ENCODE measurements at places on chromosomes 5 and 9.

- DNase-seq = no peak
Measured at GRCh38 chr9:5392285-5392684, 45.4 kb downstream of the PLGRKT start.

GRCh38 chr9:2257248-2257929, 242.2 kb downstream of the SMARCA2 start:
- DNase-seq = no peak

GRCh38 chr5:26749829-26750228, 288.6 kb downstream of the CDH9 start:
- no peak for DNase-seq

GRCh38 chr5:168274406-168274805, 17.0 kb upstream of the WWC1 start:
- no peak for DNase-seq

GRCh38 chr9:14213504-14213903, 100.4 kb downstream of the NFIB start:
- DNase-seq = no peak

GRCh38 chr5:38591523-38591849, 35.0 kb upstream of the LIFR start:
- no peak for DNase-seq

GRCh38 chr5:68274847-68275651, 59.5 kb downstream of the PIK3R1 start:
- no peak for DNase-seq

GRCh38 chr5:1232780-1233179, 7.6 kb downstream of the SLC6A18 start:
- DNase-seq = no peak

GRCh38 chr9:108136656-108137055, 647.1 kb upstream of the KLF4 start:
- DNase-seq = no peak

- DNase-seq = no peak
Measured at GRCh38 chr5:83077662-83078261, 415 bp downstream of the XRCC4 start.

DNA sequence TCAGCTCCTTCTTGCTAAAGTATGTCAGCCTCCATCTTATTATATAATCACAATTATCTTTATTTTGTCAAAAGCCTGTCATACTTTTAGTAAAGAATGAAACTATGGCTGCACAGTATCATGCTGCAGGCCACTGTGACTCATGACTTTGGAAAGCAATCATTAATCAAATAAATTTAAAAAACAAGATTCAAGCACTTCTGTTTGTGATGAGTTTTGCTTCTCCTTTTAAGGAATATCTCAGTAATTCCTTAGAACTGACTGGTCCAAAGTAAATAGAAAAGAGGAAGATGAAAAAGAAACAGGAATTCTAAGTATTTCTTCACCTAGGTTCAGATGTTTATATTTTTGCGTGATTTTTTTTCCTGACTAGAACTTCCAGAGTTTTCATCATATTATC, 83.1 kb downstream of the EDIL3 start:
- DNase-seq = no peak

GRCh38 chr9:127780126-127780885, 1.8 kb upstream of the SH2D3C start:
- no peak for DNase-seq

DNA sequence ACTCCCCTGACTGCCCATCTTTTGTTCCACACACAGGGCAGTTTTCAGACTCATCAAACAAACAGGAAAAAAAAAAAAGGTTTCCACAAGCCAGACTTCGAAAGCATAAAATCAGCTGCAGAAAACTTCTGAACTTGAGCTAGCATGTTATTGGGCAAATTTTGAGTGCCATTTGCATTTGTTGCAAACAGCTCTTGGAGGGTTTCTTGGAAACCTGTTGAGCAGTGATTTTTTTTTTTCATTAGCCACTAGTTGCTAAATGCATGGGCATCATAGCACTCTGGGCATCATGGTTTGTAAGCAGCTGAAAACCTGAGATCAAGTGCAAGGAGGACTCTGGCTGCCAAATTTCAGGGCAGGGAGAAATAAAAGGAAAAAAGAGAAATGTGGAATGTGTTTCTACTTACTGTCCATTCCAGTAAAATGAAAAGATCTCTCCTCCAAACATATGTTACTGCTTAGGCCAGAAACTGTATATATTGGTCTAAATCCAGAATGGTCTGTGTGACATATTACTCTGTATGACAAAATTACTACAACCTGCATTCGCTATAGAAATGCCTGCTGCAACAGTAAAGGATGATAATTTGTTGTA, 85.2 kb upstream of the SMIM23 start:
- no peak for DNase-seq

GRCh38 chr5:14405706-14406553, 175.7 kb upstream of the OTULINL start:
- no peak for DNase-seq

DNA sequence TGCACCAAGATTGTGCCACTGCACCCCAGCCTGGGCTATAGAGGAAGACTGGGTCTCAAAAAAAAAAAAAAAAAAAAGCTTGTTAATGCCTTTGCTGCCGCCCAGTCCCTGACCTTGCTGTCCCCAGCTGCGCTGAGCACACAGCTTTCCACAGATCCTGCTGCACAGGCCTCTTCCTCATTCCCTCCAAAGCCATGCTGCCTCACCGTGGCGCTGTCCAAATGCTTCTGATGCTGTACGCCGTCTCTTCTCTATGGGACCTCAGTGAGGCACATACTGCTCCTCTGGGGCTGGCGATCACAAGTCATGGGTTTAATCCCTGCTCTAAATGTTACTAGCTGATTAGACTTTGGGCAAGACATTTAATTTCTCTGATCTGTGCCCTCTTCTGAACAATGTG, 234.1 kb downstream of the FBXL7 start:
- no peak for DNase-seq

- DNase-seq = no peak
Measured at GRCh38 chr9:76585487-76586389, 126.8 kb downstream of the GCNT1 start.

DNA sequence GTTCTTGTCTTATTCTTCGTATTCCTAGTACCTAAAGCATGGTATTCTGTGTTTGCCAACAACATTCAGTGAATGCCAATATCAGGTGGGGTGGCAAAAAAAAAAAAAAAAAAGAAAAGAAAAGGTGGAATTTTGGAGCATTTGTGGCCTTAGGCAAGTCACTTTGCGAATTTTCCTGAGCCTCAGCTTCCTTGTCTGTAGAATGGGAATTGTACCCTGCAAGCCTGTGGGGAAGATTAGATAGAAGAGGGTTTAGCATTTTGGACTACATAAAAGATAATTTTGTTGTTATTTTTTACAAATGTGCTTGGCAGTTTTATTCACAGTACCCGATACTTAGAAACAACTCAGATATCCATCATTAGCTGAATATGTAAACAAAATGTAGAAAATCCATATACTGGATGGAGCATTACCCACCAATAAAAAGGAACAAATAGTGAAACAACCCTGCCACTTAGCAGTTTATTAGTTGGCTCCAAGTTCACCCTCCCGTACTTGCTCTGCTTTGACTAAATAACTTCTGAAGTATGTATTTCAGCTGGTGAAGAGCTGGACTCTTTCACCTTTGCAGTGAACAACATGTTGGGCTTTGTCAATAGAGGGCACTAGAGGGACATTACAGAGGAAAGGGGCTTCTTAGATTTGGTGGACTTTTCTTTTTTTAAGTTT, 13.6 kb downstream of the UBE2D2 start:
- DNase-seq = no peak

GRCh38 chr5:137022043-137022442, 477.1 kb downstream of the SPOCK1 start:
- DNase-seq = no peak

DNA sequence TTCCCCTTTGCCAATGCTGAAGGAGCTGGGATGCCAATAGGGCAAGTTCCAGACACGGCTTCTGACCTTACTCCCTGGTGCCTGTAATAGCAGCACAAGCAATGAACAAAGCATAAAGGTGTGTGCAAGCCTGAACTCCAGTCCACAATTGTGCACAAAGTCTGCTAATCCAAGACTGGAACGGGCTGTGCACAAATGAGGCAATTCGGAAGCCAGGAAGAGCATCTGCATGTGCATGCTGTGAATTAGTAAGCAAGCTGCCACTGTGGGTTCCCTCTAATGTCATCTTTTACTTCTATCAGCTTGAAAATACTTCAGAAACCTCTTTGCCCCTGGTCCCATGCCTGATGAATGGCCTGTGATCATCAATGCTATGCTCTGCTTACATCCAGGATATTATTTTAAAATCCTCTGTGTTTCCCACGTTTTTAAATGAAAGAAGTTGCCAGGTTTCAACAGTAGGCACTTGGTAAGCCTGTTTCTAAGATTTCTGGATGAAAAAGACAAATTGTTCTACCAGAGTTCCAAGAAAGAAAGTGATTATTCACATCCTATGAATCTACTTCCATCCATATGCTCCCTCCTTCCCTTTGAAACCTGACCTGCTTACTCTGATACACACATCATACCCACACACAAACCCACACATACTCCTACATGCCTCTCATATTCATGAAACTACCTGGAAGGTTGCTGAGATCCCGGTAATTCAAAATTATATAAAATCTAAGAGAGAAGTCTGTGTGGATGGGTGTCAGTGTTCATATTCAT, 165.7 kb downstream of the KCTD16 start:
- DNase-seq = no peak

DNA sequence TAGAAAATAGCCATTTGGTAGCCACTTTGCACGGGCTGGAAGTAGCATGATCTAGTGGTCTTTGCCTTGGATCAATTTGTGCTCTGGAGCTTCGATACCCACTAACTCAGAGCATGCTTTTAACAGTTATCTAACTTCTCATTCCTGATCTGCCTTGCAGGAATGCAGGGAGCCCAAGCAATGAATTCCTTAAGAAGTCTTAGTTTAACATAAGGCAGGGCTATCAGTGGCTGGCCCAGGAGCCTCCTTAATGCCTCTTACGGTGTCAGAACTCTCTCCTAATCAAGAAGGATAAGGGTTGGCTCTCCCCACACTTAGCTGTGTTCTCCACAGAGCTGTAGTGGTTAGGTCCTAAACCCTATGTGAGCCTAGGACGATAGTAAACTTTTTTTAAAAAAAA, 95.8 kb upstream of the TBCA start:
- DNase-seq = no peak

DNA sequence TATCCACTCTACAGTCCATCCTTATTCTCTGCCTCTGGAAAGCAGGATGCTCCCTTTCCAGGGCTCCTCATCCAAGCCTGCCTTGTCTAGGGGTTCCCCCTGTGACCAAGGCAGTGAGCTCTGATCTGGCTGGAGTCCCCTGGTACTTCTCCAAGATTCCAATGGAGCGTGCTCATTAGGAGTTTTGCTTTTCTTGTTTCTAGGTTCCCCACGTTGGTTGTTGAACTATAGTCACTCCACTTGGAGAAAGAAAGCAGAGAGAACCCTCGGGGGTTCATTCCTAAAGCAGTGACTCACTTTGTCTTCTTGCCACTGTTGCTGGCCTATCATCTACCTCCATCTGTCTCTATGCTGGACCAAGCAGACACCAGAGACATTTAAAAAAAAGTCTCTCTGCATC, 192.6 kb downstream of the TLE4 start:
- no peak for DNase-seq

- no peak for DNase-seq
Measured at GRCh38 chr5:62256161-62257019, 49.6 kb upstream of the KIF2A start.

DNA sequence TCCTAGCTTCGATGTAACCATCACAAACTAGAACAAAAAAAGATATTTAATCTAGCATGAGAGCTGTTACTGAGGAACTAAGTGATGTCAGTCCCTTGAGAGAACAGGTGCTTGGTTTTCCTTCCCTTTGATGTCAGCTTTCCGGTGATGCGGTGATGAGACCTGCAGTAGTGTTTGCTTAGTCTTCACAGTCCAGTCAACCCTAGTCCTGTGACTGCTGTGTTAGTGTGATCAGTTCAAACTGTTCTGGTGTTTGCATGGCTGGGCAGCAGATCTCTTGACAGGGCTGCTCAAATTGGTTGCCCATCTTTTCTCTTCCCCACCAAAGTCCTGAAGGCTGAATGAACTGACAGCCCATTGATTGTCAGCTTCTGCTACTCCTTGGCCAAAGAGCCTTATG, 608.6 kb upstream of the DAB2 start:
- no peak for DNase-seq

DNA sequence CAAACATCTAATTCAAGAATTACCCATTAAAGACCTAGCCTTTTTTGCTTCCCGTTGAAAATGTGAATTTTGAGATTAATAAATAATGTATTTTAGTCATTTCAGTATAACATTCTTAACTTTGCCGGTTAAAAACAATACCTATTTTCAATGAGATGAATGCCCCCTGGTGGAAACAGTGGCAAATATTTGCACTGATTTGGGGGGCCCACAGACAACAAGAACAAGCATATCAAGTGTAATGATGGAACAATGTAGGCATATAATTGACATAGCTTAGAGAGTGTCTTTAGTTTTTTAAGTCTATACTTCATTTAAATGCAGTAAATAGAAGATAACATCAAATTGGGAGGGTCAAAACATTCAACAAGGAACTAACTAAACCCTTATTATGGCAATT, 111.9 kb downstream of the NTRK2 start:
- DNase-seq = no peak

DNA sequence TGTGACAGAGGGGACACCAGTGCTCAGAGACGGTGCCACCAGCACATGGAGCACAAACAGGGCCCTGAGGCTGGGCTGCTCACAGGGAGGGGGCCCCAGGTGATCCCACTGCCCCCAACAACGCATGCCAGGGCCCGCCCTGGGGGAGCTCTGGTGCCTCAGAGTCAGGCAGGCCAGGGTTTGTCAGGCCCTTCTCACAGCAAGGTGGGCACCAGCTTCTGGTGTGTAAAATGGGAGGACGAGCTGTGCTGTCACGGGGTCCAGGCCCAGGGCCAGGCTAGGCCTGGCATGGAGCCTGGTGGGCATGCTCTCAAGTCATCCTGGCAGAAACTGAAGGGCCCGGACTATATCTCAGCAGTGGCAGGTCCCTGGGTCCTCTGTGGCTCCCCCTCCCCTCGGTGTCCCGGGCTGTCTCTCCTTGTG, 34.5 kb downstream of the PRRT1B start:
- no peak for DNase-seq

GRCh38 chr5:107560377-107560776, 110.4 kb downstream of the EFNA5 start:
- no peak for DNase-seq

GRCh38 chr5:40367255-40367654, 312.5 kb upstream of the PTGER4 start:
- no peak for DNase-seq

- DNase-seq = no peak
Measured at GRCh38 chr5:61467766-61468482, 135.9 kb downstream of the ZSWIM6 start.

DNA sequence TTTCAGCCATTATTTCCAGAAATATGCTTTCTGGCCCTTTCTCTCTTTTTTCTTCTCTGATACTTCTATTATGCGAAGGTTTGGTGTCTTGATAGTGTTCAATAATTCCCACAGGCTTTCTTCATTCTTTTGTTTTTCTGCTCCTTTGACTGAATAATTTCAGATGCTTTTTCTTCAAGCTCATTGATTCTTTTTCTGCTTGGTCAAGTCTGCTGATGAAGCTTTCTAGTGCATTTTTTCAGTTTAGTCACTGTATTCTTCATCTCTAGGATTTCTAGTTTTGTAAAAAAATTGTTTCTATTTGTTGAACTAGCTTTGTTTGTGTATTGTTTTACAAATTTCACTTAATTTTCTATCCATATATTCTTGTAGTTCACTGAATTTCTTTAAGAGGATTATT, 304.0 kb upstream of the TARS1 start:
- no peak for DNase-seq
